Pulmonary artery endothelial cell (primary cell): ENCODE measurements at places on chromosomes 2 and 18. TPM values are rescaled to one million over a fixed set of nuclear protein-coding genes. Genes with fewer than 3 reads are reported as not detected.

GRCh38 chr2:88283886-88284592, 113.9 kb downstream of the THNSL2 start:
- DNase-seq: no peak

CDKL4 gene
- total RNA-seq: 0.25 and 0.59 TPM in 2 replicates

DNA sequence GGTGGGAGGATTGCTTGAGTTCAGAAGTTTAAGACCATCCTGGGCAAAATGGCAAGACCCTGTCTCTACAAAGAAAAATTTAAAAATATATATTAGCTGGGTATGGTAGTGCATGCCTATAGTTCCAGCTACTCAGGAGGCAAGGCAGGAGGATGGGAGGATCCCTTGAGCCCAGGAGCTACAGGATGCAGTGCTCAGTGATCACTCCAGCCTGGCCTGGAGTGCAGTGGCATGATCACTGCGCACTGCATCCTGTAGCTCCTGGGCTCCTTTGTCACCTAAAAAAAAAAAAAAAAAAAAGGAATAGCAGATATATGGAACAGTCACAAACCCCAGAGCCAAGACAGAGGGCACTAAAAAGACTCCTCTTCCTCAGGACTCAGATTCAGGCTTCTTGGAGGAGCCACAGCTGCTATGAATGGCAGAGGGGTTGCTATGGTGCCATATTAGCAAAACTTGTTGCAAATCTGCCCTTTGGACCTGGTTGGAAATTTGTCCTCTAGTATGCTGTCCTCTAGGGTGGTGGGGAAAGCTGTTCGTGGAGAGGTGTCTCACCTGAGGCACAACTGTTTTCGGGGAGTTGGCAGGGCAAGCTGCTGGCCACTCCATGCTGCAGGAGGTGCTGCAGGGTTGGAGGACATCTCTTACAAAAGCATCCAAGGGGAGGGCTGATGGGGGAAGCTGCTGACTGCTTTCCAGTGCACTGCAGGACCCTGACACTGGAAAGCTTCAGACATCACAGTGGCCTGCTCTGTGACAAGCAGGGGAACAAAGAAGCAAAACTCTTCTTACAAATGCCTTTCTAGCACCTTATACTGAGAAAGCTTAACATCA, 22.7 kb downstream of the CYP20A1 start:
- DNase-seq: no peak

EPC2 gene
- total RNA-seq: 20.2 and 21.6 TPM in 2 replicates

- DNase-seq: no peak
These were observed 2.2 kb downstream of the CBLN2 start for GRCh38 chr18:72541871-72542332.

GRCh38 chr2:69499242-69499641, 62.0 kb upstream of the NFU1 start:
- no peak for DNase-seq

DNA sequence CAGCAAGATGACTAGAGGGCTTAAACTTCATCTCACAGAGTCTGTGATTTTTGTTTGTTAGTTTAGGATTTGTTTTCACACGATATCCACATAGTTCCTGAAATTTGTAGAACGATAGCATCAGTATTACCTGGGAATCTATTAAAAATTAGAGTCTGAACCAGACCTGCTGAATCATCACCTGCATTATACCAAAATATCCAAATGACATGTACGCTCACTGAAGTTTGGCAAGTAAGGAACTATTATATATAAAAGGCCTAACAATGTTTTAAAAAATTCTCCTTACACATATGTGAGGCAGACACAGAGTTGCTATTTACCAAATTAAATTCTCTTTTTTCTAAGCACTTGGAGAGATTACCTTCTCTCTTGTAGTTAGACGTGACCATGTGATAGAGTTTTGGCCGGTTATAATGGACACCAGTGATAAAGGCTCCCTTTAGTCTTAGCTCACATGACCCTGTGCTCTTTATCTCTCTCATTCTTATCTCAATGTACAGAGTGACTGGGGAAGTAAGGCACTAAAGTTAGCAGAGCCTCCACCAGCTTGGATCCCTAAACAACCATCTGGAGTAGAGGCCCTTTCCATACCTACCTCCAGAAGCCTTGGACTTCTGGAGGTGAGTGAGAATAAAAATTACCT, 363.1 kb downstream of the DSC3 start:
- no peak for DNase-seq

DNA sequence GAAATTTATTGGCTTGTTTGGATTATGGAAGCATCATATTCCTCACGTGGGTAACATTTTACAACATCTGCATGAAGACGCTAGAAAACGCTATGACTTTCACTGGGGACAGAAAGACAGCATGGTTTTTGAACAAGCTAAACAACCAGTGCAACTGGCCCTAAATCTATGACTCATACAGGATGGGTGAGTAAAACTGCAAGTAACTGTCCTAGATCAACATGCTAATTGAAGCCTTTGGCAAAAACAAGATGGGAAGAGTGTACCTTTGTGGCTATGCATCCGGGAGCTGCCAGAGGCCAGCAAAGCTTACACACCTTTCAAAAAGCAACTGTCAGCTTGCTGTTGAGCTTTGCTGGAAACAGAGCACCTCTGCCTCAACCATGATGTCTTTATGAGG, 1096.0 kb upstream of the DDX18 start:
- DNase-seq: no peak

DNA sequence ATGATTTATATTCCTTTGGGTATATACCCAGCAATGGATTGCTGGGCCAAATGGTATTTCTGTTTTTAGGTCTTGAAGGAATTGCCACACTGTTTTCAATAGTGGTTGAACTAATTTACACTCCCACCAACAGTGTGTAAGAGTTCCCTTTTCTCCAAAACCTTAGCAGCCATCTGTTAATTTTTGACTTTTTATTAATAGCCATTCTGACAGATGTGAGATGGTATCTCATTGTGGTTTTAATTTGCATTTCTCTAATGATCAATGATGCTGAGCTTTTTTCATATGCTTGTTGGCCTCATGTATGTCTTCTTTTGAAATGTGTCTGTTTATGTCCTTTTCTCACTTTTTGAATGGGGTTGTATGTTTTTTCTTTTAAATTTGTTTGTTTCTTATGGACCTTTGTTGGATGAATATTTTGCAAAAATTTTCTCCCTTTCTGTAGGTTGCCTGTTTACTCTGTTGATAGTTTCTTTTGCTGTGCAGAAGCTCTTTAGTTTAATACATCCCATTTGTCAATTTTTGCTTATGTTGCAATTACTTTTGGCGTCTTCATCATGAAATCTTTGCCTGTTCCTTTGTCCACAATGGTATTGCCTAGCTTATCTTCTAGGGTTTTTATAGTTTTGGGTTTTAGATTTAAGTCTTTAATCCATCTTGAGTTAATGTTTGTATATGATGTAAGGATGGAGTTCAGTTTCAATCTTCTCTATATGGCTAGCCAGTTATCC, 119.7 kb upstream of the XIRP2 start:
- DNase-seq: no peak

DNA sequence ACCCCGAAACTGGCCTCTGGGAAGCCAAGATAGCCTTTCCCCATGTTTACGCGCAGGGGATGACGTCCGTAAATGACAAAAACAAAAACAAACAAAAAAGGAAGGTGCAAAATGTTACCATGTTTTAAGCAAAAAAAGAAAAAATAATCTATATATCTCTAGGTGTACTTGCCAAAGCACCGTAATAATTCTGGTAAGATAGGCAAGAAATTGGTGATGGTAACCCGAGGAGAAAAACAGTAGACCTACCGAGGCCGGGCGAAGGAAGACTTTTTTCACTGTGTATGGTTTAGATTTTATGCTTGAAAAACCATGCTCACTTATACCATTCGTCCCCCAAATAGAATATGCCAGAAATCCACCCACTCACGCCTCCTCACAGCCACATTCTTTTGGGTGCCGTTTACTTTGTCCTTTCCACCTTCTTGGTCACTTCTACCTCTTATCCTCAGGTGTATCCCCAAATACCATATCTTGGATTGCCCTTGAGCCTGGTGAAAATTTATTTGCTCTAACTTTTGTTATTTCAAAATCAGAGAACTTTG, 8.0 kb downstream of the GATA6 start:
- no peak for DNase-seq

DNA sequence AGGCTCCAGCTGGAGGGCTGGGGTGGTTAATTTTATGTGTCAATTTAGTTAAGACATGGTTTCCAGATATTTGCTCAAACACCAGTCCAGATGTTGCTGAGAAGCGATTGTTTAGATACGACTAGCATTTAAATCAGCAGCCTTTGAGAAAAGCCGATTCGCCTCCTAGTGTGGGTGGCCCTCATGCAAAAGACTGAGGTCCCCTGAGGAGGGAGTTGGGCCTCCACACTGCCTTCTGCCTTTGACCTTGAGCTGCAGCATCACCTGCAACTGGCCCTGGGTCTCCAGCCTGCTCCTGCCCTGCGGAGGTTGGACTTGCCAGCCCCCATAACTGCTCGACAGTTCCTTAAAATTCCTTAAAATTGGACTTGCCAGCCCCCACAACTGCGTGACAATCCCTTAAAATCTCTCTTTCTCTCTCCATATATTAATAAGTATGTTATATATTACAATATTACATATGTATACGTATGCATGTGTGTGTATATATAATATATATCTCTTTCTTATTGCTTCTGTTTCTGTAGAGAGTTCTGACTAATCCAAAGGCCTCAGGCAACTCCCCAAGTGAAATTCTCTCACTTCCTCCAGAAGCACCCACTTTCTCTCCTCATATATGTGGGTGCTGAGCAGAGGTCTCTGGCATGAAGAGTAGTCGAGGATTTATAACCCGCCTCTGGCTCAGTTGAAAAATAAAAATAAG, 14.4 kb downstream of the FBLN7 start:
- DNase-seq: no peak

DNA sequence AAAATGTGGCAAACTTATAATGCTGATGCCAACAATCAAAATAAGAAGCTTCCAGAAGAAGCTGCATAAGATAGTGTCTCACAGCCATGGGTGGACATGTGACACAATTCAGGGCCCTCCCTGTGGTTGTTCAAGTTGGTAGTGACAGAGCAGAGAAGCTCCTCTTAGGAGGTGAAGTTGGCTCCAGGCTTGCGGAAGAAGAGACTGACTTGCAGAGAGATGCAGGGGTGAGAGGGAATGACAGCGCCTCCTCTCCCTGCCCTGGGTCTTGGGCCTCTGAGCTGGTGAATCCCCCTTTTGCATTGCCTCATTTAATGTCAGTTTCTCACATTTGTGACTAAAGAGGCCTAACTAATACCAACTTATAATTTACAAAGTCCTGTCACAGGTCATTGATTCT, 23.0 kb upstream of the RHOB start:
- no peak for DNase-seq

- no peak for DNase-seq
These were observed 246.2 kb downstream of the XIRP2 start for GRCh38 chr2:167134381-167135072.

GRCh38 chr18:54766634-54767033, 61.6 kb upstream of the RAB27B start:
- DNase-seq: no peak

SERPINB12 gene
- not detected in 2 replicates for total RNA-seq

GRCh38 chr2:226030369-226030768, 630.9 kb downstream of the NYAP2 start:
- DNase-seq: no peak

FSIP2 gene
- 0.07 and 0.28 TPM in 2 replicates for total RNA-seq

FSHR gene
- not detected in 2 replicates for total RNA-seq

- no peak for DNase-seq
These were observed 32.0 kb downstream of the NEDD4L start for GRCh38 chr18:58076052-58076451.

ERICH2 gene
- total RNA-seq: not detected in 2 replicates

GRCh38 chr18:36200354-36200771, 13.1 kb downstream of the MOCOS start:
- no peak for DNase-seq

GRCh38 chr2:71944183-71944550, 203.5 kb downstream of the CYP26B1 start:
- DNase-seq: no peak
